ENCODE measurements at places on chromosomes 1 and 21. TPM values are rescaled to one million over a fixed set of nuclear protein-coding genes. Genes with fewer than 3 reads are reported as not detected.

Gene FUCA1
- 11.9 TPM for total RNA-seq

- DNase-seq = no peak
Measured at GRCh38 chr21:21606041-21606440, 607.8 kb downstream of the NCAM2 start.

- no peak for DNase-seq
Measured at GRCh38 chr1:152029144-152029928, 7.5 kb downstream of the S100A11 start.

DNA sequence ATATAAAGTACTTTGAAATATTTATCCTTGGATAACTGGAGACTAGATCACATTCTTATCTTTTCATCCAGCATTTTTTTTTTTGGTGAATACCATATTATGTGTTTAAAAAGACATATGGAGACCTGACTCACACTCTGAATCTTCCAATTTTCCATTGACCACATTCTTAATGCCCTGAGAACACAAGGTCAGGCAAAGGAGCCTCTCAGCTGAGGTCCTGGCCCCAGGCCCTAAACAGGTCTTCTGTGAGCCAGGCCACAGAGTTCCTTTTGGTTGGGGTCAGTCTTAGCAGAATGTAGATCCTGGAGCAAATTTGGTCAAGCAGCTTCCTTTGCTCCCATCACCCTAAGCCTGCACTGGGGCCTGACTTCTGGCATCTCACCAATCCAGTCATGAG is 390.1 kb upstream of the ST6GALNAC5 start:
- no peak for DNase-seq

Gene OR2T33
- total RNA-seq = 0.64 TPM

Gene OR2T29
- not detected for total RNA-seq

Gene HSD3B1
- not detected for total RNA-seq

- no peak for DNase-seq
Measured at GRCh38 chr1:184362876-184363275, 24.0 kb upstream of the C1orf21 start.

Gene S100A7
- not detected for total RNA-seq

DNA sequence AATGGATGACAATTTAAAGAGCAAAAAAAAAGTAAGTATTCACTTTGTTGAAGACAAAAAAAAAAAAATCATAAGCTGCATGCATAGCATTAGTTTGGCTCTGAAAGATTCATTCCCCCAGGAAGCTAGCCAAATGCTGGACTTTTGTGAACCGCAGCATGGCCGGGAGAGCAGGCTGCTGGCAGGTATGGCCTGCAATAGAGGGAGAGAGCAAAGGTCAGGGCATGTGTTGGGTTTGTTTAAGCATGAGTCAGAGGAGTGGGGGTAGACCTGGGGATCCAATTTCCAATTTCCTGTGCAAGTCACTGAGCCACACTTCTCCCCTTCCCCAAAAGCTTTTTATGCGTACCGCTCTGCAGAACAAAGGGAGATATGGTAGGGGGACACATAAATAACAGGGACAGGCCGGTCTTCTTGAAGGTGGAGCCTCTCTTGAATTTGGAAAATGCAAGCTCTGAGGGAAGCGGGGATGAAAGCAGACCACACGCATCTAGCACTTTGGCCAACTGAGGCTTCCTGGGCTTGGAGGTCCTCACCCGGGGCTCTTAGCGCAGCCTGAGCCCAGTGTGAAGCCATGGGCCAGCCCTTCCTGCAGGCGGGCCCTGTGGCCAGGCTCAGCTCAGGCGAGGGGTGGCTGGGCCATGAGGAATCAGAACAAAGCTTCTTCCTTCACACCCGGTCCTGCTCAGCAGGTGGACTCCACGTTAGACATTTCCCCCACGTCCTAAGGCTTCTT is 171.1 kb downstream of the TOMM20 start:
- DNase-seq = no peak

Gene RNU1-4
- total RNA-seq = 40,842 TPM

Gene ANKRD35
- total RNA-seq = 0.73 TPM

DNA sequence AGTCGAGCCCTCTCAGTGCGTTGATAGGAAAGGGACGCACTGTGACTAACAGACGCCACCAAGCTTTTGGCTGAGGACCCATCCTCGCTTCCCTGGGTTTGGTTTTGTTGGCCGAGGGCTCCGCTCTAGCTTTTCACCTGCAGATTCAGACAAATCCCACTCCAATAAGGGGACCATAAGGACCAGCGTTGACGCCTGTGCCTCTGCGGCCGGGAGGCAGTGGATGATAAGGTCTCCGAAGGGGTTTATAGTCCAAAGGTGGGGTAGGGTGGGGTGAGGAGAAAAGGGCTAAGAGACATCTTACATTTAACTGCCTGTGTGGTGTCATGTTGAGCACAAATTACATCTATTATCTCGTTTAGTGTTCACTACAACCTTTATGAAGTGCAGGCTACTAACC is 760 bp downstream of the PEX14 start:
- no peak for DNase-seq

GRCh38 chr1:42422737-42423136 is 33.1 kb downstream of the ZMYND12 start:
- DNase-seq = no peak

DNA sequence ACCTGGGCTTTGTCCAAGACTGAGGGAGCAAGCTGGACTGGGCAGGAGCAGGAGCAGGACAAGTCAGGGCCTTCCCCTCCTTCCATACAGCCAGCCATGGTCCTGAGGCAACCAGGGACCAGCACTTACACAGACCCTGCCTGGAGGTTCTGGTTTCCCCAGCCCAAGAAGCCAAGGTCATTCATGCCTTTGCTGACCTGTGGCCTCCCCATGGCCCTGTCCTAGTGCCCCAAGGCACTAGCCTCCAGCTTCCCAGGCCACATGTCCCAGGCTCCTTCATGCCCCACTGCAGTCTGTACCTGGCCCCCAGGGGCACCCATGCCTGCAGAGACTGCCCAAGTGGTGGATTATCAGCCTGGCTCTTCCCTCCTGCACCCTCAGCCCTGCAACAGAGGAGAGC is 243.9 kb downstream of the TOMM20 start:
- DNase-seq = no peak

Gene ZBTB8A
- total RNA-seq = 20.1 TPM

Gene CD5L
- total RNA-seq = 0.27 TPM

- no peak for DNase-seq
Measured at GRCh38 chr1:46520063-46520911, 30.7 kb downstream of the DMBX1 start.

- DNase-seq = peak; percentile 17
Measured at GRCh38 chr1:55826381-55827080, 611.4 kb upstream of the USP24 start.

GRCh38 chr1:115300087-115300876 is 37.8 kb downstream of the NGF start:
- no peak for DNase-seq

- no peak for DNase-seq
Measured at GRCh38 chr21:37566790-37567615, 200.4 kb downstream of the DYRK1A start.

- peak; percentile 10 for DNase-seq
Measured at GRCh38 chr1:90045853-90046563, 51.1 kb downstream of the ZNF326 start.

Gene FAM72D
- 1.4 TPM for total RNA-seq

GRCh38 chr1:214427871-214428277 is 123.5 kb downstream of the PTPN14 start:
- no peak for DNase-seq

Gene OR2T11
- not detected for total RNA-seq

GRCh38 chr1:14572861-14573260 is 25.6 kb upstream of the KAZN start:
- no peak for DNase-seq

DNA sequence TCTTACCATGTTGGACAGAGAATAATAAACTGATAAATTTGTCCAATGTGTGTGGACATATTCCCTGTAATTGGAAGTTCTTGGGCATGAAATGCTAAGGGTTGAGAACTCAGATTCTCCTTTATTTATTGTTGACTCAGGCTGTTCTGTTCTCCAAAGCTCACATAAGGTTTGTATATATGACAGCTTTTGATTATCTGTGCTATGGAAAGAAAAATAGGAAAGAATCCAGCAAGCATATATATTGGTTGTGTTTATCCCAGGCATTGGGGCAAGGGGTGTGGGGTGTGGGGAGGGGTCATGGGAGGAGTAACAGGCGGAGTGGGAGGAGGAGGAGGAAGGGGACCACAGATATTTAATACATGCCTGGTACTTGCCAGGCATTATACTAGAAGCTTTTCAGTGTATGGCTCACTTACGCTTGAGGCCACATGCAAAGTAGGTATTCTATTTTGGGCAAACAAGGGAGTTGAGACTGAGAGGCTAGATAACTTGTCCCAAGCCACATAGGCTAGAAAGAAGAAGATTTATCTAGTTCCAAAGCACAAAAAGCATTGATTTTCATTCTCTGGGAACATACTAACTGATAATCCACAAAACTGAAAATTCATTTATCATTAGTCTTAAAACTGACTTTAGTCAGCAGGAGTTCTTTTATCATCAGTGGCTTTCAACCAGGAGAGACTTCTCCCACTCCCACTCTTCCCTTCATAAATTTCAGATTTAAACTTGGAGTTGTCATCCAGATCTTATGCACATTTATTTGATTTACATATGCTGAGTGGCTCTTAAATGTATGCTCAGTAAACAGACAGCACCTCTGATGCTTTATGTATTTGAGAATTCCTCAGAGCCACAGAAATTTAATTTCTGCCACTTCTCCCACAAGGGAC is 27.2 kb downstream of the NGF start:
- no peak for DNase-seq

- no peak for DNase-seq
Measured at GRCh38 chr1:212628046-212628445, 19.5 kb downstream of the ATF3 start.

DNA sequence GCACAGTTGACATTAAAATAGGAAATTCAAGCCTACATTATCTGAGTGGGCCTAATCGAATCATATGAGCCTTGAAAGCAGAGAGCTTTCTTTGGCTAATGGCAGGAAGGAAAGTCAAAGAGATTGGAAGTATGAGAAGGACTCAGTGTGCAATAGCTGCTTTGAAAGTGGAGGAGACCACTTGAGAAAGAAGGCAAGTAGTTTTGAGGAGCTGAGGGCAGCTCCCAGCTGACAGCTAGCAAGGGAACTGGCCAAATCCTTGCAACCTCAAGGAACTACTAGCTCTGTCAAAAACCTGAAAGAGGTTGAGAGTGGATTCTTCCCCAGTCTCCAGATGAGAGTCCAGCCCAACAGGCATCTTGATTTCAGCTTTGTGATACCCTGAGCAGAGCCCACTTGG is 149.0 kb upstream of the CACYBP start:
- no peak for DNase-seq

Gene RAB7B
- 0.54 TPM for total RNA-seq

DNA sequence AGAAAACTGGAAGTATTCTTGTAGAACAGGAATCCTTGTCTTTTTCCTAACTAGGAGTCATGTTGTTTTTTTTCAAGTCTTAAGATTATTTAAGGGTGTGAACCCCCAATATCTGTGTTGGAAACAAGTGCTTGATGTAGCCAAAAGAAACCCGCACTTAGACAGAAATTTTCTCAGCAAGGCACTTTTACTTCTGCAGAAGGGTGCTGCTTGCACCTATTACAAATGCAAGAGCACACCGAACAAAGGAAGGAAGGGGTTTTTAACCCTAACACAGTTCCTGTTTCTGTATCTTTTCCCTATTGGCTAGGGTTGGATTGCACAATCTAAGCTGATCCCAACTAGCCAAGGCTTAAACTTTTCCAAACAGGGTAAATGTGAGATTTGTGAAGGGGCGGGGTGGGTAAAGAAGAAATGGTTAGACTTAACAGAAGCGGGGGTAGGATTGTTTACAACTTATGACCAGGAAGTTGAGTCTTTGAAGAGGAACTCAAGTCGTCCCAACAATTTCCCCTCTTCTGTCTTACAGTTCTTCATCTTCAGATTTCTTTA is 75.1 kb downstream of the ZFYVE9 start:
- DNase-seq = no peak

GRCh38 chr21:29182691-29183092 is 52.2 kb downstream of the MAP3K7CL start:
- no peak for DNase-seq

Gene ZNF683
- total RNA-seq = not detected

Gene IQCC
- 3.1 TPM for total RNA-seq

GRCh38 chr1:240093120-240093961 is 1.7 kb downstream of the FMN2 start:
- DNase-seq = peak; percentile 32

DNA sequence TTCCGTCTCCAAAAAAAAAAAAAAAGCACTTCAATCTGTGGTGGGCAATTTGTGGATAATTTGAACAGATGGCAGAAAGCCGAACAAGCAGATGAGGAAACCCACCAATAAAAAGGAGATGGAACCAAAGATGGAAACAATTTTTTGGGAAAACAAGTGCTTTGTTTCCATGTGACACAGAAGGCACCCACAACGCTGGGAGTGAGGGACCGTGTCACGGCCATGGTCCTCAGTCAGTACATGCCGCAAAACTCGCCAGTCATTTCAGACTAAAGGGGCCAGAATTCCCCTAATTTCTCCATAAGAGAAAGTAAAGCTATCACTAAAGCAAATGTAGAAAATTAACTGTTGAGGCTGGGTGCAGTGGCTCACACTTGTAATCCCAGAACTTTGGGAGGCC is 5.0 kb downstream of the CCNL2 start:
- DNase-seq = no peak
